ENCODE measurements at places on chromosomes 1 and 21.

DNA sequence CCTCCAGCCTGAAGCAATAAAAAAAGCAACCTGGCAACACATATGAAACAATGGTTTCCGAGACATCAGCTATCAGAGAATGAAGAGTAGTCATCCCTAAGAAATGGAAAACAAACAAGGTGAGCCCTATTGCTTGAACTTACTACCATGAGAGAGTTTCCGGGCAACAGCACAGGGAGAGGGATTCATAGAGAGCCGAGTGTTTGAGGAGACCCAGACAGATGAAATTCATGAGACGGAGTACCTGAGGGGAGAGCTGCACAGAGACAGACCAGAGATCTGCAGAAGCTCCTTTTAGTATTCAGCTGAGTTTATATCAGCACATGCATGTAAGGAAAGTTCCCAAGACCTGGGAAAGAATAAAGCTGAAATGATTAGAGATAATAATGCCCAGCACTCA lies 19.8 kb downstream of the CRB1 start:
- DNase-seq = no peak

GRCh38 chr1:181514298-181515290 lies 31.3 kb downstream of the CACNA1E start:
- DNase-seq = no peak

DNA sequence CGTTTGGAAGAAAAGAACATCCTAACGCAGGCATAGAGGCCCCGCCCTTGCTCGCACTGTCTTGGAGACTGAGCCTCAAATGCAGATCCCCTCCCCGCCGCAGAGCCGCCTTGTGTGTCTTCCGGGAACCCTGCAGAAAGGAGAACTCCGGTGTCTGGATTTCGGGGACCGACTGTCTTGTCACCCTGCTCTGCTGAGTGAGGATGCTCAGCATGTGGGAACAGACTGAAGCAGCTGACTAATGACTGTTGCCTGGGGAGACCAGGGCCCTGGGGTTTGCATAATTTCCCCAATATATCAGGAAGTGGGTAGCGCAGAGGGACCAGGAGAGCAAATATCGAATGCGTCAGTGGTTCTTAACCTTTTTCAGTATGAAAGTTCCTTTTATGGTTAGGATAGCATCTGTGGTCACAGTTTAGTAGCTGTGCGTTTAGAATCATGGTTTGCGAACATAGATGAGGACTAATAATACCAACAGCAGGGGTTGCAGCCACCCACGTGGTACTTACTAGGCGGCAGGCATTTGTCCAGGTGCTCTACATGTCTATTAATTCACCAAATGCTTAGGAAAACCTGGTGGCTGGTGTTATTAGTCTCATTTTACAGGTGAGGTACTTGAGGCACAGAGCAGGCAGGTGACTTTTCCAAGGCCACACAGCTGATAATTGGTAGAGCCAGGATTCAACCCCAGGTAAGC lies 14.3 kb downstream of the GPR137B start:
- DNase-seq = peak; percentile 21

DNA sequence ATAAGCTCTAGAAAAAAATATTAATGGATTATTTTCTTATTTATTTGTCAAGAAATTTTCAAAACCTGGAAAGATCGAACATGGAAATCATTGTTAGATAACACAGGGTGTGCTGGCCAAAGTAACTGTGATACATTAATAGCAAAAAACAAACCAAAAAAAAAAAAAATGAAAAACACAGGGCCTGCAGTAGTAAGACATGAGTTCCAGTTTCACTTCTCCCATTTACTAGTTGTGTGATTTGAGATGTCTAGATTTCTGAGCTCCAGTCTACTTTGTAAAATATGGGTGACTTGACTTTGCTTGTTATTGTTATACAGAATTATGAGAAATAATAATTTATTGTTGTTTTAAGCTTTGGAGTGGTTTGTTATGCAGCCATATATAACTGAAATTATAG lies 13.6 kb downstream of the FAM177B start:
- DNase-seq = no peak

DNA sequence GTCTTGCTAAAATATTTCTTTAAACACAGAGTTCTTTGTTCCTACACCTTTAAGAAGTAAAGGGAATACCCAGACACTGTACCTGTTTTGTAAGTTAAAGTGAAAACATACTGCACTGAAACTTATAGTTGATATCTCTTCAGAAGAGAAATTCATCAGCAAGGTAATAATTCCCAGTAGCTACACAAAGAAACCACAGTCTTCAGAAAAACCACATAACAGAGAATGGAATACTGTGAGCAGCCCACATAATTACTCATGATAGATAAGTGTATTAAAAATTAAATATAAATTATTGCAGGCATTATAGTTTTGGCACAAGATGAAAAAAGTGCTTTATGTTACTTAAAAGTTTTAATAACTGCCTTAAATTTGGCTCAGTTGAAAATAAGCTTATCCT lies 276.6 kb downstream of the SETD4 start:
- no peak for DNase-seq
